Right atrium auricular region (tissue), 2 donors: ENCODE measurements at places on chromosomes 7 and 10. TPM values are rescaled to one million over a fixed set of nuclear protein-coding genes. Genes with fewer than 3 reads are reported as not detected.
A peak's percentile ranks its signal among the peaks of the same experiment; 100 is the strongest.

- H3K27ac ChIP-seq = no peak overlapping the region
- no peaks in the 10 kb centered on the region for H3K27me3 ChIP-seq
- DNase-seq = no peak
- H3K4me3 ChIP-seq = no peak overlapping the region
These were observed 88.6 kb downstream of the XRCC2 start for GRCh38 chr7:152587366-152587765.

DNA sequence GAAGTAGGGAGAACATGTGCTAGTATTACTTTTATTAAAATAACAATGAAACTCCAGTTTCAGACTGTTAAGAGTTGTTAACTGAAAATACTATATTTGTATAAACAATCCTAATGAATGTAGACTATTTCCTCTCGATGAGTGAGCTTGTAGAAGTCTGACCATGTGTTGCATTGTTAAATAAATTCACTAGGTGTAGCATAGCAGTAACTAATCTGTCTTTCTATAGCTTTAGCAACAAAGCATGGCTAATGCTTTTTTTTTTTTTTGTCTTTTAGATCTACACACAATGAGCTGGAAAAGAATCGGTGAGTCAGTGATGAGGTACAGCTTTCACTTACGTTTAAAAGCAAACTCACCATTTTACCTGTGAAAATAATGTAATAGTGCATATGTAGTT is 37.1 kb downstream of the MXI1 start:
- no peaks in the 10 kb centered on the region for H3K27me3 ChIP-seq
- no peaks in the 10 kb centered on the region for H3K36me3 ChIP-seq
- H3K4me3 ChIP-seq = no peak overlapping the region
- H3K27ac ChIP-seq = no peak overlapping the region
- DNase-seq = no peak

- no peaks in the 10 kb centered on the region for H3K27me3 ChIP-seq
- no peaks in the 10 kb centered on the region for H3K4me1 ChIP-seq
- H3K36me3 ChIP-seq = no peaks in the 10 kb centered on the region
- H3K4me3 ChIP-seq = no peak overlapping the region
- no peak for DNase-seq
These were observed 7.0 kb downstream of the DNTT start for GRCh38 chr10:96311180-96311715.

DNA sequence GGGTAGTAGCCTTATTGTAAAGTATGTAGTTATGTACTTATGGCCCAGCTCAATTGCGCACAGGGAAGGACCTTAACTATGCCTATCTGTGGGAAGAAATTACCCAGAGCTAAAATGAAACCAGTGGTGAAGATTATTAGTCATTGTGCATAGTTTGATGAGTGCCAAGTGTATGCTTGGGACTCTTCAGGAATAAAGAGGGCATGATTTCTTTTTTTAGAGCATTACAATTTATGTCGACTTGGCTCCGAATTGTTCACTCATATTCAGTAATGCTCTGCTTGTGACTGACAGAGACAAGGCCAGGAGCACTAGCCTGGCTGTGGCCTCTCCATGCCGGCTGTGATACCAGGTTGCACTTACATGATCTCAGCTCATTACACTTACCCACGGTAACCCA is 269.5 kb downstream of the TRIL start:
- H3K27ac ChIP-seq = peak overlapping the region; percentile 92
- DNase-seq = no peak
- no peak overlapping the region for H3K4me3 ChIP-seq
- no peaks in the 10 kb centered on the region for H3K36me3 ChIP-seq
- H3K27me3 ChIP-seq = no peaks in the 10 kb centered on the region

DNA sequence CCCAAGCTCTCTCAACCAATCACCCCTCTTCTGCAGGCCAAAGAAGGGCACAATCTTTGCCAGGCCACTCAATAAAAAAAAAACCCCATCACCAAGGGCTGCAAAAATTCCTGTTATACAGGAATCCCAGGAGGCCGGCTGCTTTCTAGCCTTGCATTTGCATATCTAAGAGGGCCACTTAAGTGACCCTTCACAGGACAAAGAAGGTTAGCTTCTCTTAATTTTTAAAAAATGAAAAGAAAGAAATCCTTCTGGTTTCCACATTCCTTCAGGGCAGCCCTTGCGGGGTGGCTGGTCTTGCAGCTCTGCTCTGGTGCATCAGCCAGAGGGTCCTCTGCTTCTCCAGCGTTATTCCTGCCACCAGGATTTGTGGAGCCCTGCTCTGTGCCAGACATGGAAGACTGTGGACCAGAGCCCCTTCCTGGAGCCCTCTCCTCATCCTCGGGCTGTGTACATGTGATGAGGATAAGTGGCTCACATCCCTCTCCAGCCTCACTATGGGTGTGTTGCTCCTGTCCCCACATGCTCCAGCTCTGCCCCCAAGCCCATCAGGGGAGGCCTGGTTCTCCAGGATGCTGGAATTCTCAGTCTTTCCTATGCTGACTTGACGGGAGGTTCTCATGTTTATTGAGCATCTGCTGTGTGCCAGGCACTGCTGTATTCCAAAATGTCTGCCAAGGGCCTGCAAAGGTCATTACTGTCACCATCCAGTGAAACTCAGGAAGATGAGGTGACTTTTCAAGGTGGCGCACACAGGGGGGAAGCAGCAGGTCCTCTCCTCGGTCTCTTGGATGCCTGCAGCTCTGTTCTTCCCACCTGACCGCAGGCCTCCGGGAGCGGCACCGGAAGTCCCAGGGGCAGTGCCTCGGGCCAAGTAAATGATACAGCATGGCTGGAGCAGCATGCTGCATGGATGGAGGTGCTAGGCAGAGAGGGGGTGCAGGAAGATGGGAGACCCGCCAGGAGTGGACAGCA is 67.7 kb downstream of the ARHGAP22 start:
- DNase-seq = peak; percentile 54
- no peaks in the 10 kb centered on the region for H3K4me1 ChIP-seq
- H3K27me3 ChIP-seq = no peaks in the 10 kb centered on the region
- no peak overlapping the region for H3K4me3 ChIP-seq
- H3K36me3 ChIP-seq = no peaks in the 10 kb centered on the region

The NUTM2A gene
- total RNA-seq = 2.3 TPM

- H3K36me3 ChIP-seq = peaks cover 55% of the 10 kb centered on the region
- H3K4me3 ChIP-seq = no peak overlapping the region
- H3K4me1 ChIP-seq = no peaks in the 10 kb centered on the region
- no peaks in the 10 kb centered on the region for H3K27me3 ChIP-seq
These were observed 153.4 kb upstream of the KLF14 start for GRCh38 chr7:130887182-130887956.

DNA sequence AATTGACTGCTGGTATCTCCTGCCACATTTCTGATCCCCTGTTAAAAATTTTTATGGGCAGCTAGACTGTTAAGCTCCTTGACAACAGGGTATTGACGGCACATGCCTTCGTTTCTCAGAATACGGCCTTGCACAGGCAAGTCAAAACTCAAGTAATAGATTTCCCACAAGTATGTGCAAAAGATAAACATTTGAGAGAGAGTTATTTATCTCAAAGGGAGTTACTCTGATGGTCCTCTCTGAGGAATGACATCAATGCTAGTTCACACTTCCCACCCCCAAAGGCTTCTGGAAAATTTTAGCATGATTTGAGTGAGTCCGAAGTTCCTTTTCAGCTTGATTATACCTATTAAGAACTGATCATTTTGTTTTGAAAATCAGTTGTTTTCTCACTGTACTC is 71.9 kb downstream of the JCAD start:
- no peaks in the 10 kb centered on the region for H3K36me3 ChIP-seq
- H3K4me1 ChIP-seq = no peaks in the 10 kb centered on the region
- DNase-seq = no peak
- H3K27ac ChIP-seq = no peak overlapping the region
- H3K4me3 ChIP-seq = no peak overlapping the region
- no peaks in the 10 kb centered on the region for H3K27me3 ChIP-seq

DNA sequence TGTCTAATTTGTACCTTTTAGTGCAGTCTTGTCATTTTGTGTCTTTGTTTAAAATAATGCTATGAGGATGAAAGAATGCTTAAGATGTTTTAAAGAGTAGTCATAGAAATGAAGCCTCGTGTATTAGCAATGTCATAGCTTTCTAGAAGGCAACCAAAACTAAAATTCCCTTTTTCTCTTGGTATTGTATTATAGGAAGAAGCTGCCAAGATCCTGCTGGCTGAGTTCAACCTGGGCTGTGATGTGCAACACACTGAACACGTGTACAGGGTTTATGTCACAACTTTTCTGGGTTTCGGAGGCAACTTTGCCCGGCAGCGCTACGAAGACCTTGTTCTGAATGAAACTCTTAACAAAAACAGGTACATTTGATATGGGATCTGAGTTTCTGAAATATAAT is 36.2 kb downstream of the COX15 start:
- H3K4me3 ChIP-seq = no peak overlapping the region
- H3K27ac ChIP-seq = no peak overlapping the region
- DNase-seq = no peak
- peaks cover 61% of the 10 kb centered on the region for H3K36me3 ChIP-seq

The GTF2IRD2 gene
- 7.8 TPM for total RNA-seq

- H3K4me3 ChIP-seq = no peak overlapping the region
These were observed 315.7 kb downstream of the NRG3 start for GRCh38 chr10:82190432-82191260.

The COBL gene
- total RNA-seq = 26.3 TPM

DNA sequence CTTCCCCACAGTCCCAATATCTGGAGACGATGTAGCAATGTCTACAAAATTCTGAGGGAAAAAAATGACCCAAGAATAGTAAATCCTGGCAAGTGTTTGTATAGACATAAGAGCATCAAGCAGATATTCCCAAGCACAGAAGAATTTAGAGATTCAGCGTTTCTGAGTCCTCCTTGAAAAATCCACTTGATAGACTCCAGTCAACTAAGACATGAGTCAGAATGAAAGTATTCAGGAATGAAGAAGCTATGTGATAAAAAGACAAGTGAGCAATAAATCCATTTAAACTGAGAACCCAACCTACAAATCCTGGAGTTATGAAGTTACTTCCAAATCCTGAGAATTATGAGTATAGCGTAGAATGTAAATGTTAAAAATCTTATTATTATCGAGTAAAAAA is 86.1 kb upstream of the NPY start:
- no peak overlapping the region for H3K4me3 ChIP-seq
- H3K36me3 ChIP-seq = no peaks in the 10 kb centered on the region
- H3K4me1 ChIP-seq = no peaks in the 10 kb centered on the region
- DNase-seq = no peak
- H3K27me3 ChIP-seq = no peaks in the 10 kb centered on the region
- H3K27ac ChIP-seq = no peak overlapping the region

- DNase-seq = no peak
- no peaks in the 10 kb centered on the region for H3K36me3 ChIP-seq
- H3K27ac ChIP-seq = no peak overlapping the region
- H3K27me3 ChIP-seq = no peaks in the 10 kb centered on the region
- H3K4me3 ChIP-seq = no peak overlapping the region
These were observed 21.8 kb upstream of the HIPK2 start for GRCh38 chr7:139799586-139799985.
